Activated CD4-positive, alpha-beta T cell treated with anti-CD3 and anti-CD28 coated beads for 36 hours (primary cell): ENCODE measurements at places on chromosomes 5 and 9.
A peak's percentile ranks its signal among the peaks of the same experiment; 100 is the strongest.

DNA sequence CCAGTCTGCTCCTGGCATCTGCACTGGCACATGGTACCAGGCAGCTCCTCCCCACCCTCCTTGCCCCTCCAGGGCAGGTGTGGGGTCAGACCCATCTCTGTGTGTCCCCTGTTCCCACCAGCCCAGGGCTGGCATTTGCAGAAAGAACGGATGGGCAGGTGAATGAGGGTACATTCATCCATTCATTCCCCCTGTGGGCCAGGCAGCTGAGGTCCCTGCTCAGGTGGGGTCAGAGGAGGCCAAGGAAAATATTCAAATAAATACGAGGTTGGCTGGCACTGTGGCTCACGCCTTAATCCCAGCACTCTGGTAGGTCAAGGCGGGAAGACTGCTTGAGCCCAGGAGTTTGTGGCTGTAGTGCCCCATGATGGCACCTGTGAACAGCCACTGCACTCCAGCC is 25.0 kb upstream of the PHYKPL start:
- H3K4me1 ChIP-seq = no peaks in the 10 kb centered on the region
- H3K36me3 ChIP-seq = no peaks in the 10 kb centered on the region
- no peak overlapping the region for H3K4me3 ChIP-seq
- peaks cover 1% of the 10 kb centered on the region for H3K27me3 ChIP-seq
- DNase-seq = no peak

GRCh38 chr9:129731477-129732085 is 21.3 kb downstream of the PTGES start:
- no peak overlapping the region for H3K27ac ChIP-seq
- no peaks in the 10 kb centered on the region for H3K27me3 ChIP-seq
- no peaks in the 10 kb centered on the region for H3K36me3 ChIP-seq
- no peak overlapping the region for H3K4me3 ChIP-seq
- DNase-seq = no peak

GRCh38 chr5:158626718-158627117 is 473.0 kb downstream of the EBF1 start:
- H3K36me3 ChIP-seq = no peaks in the 10 kb centered on the region
- H3K27me3 ChIP-seq = no peaks in the 10 kb centered on the region
- no peaks in the 10 kb centered on the region for H3K4me1 ChIP-seq
- no peak overlapping the region for H3K4me3 ChIP-seq
- H3K27ac ChIP-seq = no peak overlapping the region

- H3K4me3 ChIP-seq = peak overlapping the region; percentile 100
- no peak for DNase-seq
- peaks cover 56% of the 10 kb centered on the region for H3K36me3 ChIP-seq
- H3K4me1 ChIP-seq = peaks cover 67% of the 10 kb centered on the region
- H3K27ac ChIP-seq = peak overlapping the region; percentile 100
These were observed 681 bp upstream of the ETF1 start for GRCh38 chr5:138543730-138544104.

GRCh38 chr9:16136451-16136850 is 583.6 kb downstream of the CCDC171 start:
- H3K4me1 ChIP-seq = no peaks in the 10 kb centered on the region
- peaks cover 2% of the 10 kb centered on the region for H3K27me3 ChIP-seq
- DNase-seq = no peak
- H3K27ac ChIP-seq = no peak overlapping the region
- H3K4me3 ChIP-seq = no peak overlapping the region

GRCh38 chr9:113988385-113989016 is 89.6 kb downstream of the AMBP start:
- peaks cover 2% of the 10 kb centered on the region for H3K4me1 ChIP-seq
- H3K36me3 ChIP-seq = no peaks in the 10 kb centered on the region
- no peak for DNase-seq
- no peak overlapping the region for H3K4me3 ChIP-seq
- H3K27me3 ChIP-seq = no peaks in the 10 kb centered on the region

DNA sequence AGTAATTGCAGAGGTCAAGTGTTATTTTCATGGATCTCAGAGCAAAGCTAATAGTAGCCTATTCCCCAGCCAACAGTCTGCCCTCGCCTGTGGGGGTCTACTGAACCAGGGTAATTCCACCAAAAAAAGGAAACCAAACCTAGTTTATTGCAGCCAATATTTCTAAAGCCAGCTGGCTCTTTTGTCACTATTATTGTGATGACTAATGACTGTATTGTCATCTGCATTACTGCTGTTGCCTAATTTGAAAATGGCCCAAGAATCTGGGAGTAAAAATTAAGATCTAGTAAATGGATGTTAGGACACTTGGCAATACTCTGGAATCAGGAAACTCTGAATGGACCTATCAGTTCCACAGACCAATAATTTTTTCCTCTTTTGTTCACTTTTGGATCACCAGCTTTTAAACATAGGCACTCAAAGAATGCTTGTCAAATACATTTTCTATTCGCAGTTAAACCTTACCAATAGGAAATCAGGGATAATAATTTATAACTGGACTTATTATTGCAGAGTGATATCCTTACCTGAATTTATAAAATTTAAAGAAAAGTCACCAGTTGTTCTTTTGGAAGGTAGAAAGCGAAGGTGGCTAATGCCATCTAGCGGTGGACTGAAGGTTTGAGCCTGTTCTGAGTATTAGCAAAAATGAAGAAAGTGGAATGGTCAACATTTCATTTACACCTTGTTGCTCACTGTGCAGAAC is 69.2 kb downstream of the SYK start:
- no peaks in the 10 kb centered on the region for H3K4me1 ChIP-seq
- no peaks in the 10 kb centered on the region for H3K36me3 ChIP-seq
- no peak overlapping the region for H3K4me3 ChIP-seq
- DNase-seq = peak; percentile 57

DNA sequence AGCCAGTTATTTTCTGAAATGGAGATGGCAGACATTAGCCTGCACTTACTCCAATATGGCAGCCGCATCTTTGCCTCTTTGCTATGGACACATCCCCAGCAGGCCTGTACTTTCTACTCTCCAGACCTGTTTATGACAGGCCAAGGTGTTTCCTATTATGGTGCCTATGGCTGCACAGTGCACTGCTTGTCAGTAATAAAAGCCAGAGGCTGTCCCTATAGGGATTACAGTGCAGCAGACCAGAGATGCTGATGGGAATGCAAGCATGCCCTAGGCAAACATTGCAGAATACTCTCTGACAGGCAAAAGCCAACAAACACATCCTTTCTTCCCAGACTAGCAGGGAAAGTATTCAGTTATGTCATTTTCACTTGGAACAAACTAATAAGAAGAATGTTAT is 442.9 kb downstream of the RAB3C start:
- no peaks in the 10 kb centered on the region for H3K27me3 ChIP-seq
- DNase-seq = no peak
- H3K36me3 ChIP-seq = peaks cover 73% of the 10 kb centered on the region
- no peak overlapping the region for H3K4me3 ChIP-seq
- H3K4me1 ChIP-seq = peaks cover 62% of the 10 kb centered on the region

DNA sequence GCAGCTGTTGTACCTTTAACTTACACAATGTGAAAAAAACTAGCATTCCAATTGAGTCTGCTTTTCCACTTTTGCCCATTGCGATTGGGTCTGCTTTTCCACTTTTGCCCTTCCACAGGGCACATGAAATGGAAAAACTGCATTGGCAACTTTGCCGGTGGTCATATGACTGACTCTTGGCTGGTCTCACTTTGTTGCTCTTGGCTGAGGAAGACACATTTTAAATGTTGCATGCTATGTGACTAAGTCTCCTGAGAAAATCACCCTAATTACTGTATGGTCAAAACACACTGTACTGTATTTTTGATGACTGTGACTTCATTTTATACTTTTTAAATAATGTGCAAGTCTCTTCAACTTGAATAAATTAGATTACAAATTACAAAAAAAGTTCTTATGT is 1.6 kb upstream of the OXCT1 start:
- peaks cover 43% of the 10 kb centered on the region for H3K4me1 ChIP-seq
- DNase-seq = no peak
- H3K27me3 ChIP-seq = no peaks in the 10 kb centered on the region
- peaks cover 15% of the 10 kb centered on the region for H3K36me3 ChIP-seq
- no peak overlapping the region for H3K4me3 ChIP-seq
- no peak overlapping the region for H3K27ac ChIP-seq
